ENCODE measurements at places on chromosomes 13 and 19. TPM values are rescaled to one million over a fixed set of nuclear protein-coding genes. Genes with fewer than 3 reads are reported as not detected.

- no peak for DNase-seq
Observed at GRCh38 chr13:74021505-74021904, 112.7 kb downstream of the KLF12 start.

- DNase-seq: no peak
Observed at GRCh38 chr13:51058461-51059167, 52.5 kb downstream of the C13orf42 start.

- no peak for DNase-seq
Observed at GRCh38 chr19:29680447-29680846, 15.2 kb downstream of the PLEKHF1 start.

- DNase-seq: no peak
Observed at GRCh38 chr13:110045202-110045601, 258.8 kb upstream of the IRS2 start.

GRCh38 chr13:18235172-18235571 is 946.5 kb downstream of the TUBA3C start:
- DNase-seq: no peak

GRCh38 chr19:40216013-40216776 is 2.0 kb downstream of the TTC9B start:
- DNase-seq: no peak

DNA sequence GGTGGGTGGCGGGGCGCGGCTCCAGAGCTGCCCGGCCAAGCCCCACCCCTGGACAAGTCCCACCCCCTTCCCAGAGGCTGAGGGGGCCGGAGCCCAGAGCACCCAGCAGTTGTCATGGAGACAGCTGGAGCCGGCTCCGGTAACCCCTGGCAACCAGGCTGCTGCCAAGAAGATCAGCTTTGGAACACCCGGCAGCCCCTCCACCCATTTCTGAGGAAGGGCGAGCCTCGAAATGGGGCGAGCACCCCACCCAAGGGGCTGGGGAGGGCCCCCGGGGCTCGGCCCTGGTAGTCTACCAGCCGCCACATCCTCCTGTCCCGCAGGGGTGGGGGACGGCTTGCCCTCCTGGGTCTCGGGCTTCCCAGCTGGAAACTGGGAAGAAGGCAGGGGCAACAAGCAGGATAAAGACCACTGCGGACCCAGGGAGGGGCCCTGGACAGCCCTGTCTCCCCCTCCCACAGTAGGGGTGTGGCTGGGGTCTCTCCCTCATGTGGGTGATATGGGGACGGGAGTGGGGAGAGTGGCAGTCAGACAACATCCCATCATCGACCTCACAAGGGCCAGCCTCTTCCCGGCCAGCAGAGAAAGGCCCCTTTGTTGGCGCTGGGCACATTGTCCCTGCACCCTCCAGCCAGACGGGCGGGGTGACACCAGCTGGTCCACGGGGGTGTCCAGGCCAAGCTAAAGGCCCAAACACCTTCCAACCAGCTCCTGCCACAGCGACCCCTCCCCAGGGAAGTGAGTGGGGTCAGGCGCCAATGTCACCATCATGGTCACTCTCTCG is 1.5 kb downstream of the CERS1 start:
- no peak for DNase-seq

DNA sequence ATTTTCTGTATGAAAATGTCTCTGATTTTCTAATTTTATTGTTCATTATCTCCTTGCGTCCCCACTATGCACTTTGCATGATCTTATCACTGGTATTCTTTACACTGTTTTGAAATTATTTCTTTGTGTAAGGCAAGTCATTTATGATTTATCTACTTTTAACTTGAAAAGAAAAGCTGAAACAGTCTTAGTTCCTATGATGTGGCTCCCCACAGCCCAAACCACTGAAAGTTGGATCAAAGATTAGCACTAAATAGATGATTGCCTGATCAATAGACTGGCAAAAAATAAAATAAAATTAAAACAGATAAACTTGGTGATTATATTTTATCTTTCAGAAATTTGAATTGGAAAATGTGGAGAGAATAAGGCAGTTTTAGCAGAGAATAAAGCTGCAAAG is 1101.9 kb downstream of the PCDH9 start:
- no peak for DNase-seq

- no peak for DNase-seq
Observed at GRCh38 chr19:13499692-13500091, 6.6 kb downstream of the CACNA1A start.

GRCh38 chr13:93338906-93339305 is 112.3 kb downstream of the GPC6 start:
- no peak for DNase-seq

DNA sequence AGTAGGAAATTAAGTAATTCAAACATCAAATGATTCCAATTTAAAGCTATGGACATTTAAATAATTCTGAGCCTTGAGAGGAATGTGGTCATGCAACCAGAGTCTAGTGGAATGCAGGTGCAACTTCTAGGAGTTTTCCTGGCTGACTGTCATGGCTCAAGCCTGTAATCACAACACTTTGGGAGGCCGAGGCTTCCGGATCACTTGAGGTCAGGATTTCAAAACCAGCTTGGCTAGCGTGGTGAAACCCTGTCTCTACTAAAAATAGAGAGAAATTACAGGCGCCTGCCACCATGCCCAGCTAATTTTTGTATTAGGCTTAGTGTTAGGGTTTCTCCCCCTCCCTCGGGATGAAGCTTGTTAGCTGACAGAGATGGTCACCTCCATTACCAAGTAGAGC is 6.4 kb downstream of the ZNF808 start:
- DNase-seq: no peak

Gene LILRB5
- total RNA-seq: not detected

Gene RFPL4A
- total RNA-seq: not detected

Gene GJB6
- 3.1 TPM for total RNA-seq

Gene C19orf85
- not detected for total RNA-seq

Gene ICAM1
- total RNA-seq: 0.20 TPM

Gene METTL21C
- not detected for total RNA-seq

All from progenitor cell of endocrine pancreas (in vitro differentiated cells).